Astrocyte (in vitro differentiated cells and primary cell): ENCODE measurements at places on chromosomes 16 and 17. TPM values are rescaled to one million over a fixed set of nuclear protein-coding genes. Genes with fewer than 3 reads are reported as not detected.
A peak's percentile ranks its signal among the peaks of the same experiment; 100 is the strongest.

Gene SERPINF2
- 0.11 and 0.29 TPM in 2 replicates for total RNA-seq

Gene MEIOC
- 0.45 and 0.55 TPM in 2 replicates for total RNA-seq

Gene PMFBP1
- total RNA-seq, result 1.2 TPM in 2 replicates

Gene TEX19
- total RNA-seq, result not detected in 2 replicates

Gene KIF18B
- 0.82 and 1.8 TPM in 2 replicates for total RNA-seq

Gene MAPT
- total RNA-seq, result 2.1 and 2.2 TPM in 2 replicates

Gene KRTAP4-6
- not detected in 2 replicates for total RNA-seq

DNA sequence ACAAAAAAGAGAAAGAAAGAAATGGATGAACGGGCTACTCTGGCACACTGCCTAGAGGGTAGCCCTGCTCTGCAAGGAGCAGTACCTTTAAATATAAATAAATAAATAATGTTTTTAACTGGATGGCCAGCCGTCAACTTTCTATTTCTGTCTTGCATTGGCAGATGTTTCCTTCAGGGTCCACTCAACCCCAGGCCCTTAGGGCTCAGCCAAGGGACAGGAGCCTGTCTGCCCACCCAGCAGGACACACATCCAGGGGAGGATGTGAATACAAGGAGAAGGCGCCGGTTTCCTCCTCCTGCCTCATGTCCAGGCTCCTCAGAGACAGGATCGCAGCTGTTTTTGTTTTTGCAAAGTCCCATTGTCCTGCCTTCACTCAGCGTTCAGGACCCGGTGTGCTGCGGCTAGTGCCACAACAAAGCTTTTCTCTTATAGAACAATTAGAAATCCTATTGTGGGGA, 22.6 kb downstream of the TTYH2 start:
- no peak for DNase-seq

- no peak for DNase-seq
Observed at GRCh38 chr17:72730077-72730476, 362.4 kb downstream of the SLC39A11 start.

GRCh38 chr17:81813861-81814683, 10.1 kb downstream of the GCGR start:
- DNase-seq, result no peak

DNA sequence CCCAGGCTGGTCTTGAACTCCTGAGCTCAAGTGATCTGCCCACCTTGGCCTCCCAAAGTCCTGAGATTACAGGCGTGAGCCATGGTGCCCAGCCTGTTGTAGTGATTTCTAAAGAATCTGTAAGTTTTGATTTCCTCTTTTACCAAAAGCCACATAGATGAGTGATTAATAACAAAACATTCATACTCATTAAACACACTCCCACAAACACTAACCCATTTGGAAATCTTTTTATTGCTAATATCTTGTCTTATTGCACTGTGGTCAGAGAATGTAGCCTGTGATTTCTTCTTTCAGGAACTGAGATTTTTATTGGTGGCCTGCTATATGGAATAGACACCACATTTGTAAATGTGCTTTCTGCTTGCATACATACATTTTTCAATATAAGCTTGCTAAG, 31.6 kb downstream of the MYH10 start:
- no peak for DNase-seq

GRCh38 chr16:27571433-27572326, 21.7 kb downstream of the KATNIP start:
- no peak for DNase-seq

DNA sequence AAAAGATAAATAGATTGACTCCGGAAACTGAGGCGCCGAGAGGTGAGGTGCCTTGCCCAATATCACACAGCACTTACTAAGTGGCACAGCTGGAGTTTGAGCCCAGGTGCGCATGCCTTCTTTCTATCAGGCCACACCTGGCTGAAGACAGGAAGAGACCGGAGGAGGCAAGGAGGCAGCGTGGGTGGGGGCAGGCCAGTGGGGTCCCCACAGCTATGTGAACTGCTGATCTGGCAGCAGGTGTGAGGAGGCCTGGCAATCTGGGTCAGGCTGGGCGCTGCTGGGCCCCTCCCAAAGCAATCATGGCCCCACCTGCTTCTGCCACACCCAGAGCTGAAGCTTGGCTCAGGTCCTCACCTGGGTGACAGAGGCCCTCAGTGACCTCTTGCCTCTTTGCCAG, 1.9 kb upstream of the GDPD3 start:
- DNase-seq, result no peak

DNA sequence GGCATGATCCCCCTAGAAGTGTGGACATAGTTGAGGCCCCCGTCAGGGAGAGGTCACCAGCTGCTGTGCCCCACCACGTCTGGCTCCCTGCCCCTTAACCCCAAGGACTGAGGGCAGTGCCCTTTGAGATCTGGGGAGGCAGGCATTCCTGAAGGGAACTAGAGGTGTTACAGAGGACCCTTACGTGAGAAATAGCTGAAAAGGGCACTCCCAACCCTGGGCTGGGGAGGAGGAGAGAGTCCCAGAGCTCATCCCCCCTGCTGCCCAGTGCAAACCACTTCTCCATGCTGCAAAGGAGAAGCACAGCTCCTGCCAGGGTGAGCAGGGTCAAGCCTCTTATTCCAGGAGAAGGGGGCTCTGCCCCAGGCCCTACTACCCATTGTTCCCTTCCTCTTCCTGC, 10.3 kb upstream of the MINK1 start:
- DNase-seq, result no peak

DNA sequence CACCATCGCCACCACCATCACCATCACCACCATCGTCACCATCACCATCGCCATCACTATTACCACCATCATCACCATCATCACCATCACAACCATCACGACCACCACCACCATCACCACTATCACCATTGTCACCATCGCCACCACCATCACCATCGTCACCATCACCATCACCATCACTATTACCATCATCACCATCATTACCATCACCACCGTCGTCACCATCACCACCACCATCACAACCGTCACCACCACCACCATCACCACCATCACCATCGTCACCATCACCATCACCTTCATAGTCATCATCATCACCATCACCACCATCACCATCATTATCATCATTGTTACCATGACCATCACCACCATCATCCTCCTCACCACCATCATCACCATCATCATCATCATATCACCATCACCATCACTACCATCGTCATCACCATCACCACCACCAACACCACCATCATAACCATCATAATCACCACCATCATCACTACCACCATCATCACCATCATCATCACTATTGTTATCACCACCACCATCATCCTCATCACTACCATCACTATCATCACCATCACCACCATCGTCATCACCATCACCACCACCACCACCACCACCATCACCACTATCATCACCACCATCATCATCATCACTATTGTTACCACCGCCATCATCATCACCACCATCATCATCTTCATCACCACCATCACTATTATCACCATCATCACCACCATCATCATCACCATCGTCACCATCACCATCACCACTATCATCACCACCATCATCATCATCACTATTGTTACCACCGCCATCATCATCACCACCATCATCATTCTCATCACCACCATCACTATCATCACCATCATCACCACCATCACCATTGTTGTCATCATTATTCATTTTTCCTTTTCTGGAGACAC, 51.5 kb upstream of the ZNF469 start:
- no peak for DNase-seq

GRCh38 chr17:72640415-72641165, 451.9 kb downstream of the SLC39A11 start:
- no peak for DNase-seq

DNA sequence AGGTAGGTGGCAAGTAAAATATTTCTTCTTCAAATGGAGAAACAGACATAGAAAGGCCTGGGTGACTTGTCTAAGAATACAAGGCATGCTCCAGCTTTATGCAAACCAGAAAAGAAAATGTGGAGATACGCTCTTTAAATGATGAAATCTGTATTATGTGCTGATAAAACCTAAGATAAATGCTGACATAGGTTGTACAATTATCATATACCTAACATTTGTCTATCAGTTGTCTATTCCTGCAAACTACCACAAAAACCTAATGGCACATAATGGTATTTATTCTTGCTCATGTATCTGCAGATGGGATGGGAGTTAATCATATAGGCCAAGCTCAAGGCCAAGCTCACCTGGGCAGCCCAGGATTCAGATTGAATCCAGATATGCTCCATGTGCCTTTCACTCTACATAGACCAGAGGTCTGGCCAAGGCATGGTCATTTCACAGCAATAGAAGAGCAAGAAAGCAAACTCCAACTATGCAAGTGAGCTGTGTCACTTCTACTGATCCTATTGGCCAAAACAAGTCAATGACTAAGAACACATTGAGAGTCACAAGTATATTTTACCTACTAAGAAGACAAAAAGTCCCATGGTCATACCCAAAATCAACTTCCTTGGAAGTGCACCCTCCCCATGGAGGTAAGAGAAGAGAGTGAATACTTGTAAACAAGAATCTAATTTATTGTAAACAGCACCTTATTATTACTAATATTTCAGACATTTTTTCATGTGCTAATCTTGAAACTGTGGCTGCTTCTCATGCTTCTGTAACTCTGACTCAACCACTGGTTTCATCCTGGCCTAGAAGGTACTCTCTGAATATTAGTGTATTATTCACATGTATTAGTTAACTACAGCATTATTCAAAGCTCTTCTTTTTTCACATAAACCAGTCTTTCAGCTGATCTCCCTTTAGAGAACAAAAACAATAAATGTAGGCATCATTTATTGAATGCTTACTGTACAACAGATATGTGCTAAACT, 270.7 kb upstream of the SOX9 start:
- peak; percentile 9 for DNase-seq
